ENCODE measurements at places on chromosomes 2 and 18. TPM values are rescaled to one million over a fixed set of nuclear protein-coding genes. Genes with fewer than 3 reads are reported as not detected.

GRCh38 chr18:78853341-78853740, 126.3 kb upstream of the SALL3 start:
- no peak for DNase-seq

GRCh38 chr2:201383136-201383535, 26.0 kb upstream of the FLACC1 start:
- DNase-seq = no peak

- no peak for DNase-seq
These were observed 111.3 kb downstream of the CMPK2 start for GRCh38 chr2:6754419-6754818.

GRCh38 chr2:196176142-196176738, 4.9 kb upstream of the STK17B start:
- peak; percentile 92 for DNase-seq

- no peak for DNase-seq
These were observed 571.2 kb downstream of the ZEB2 start for GRCh38 chr2:143948710-143949109.

- no peak for DNase-seq
These were observed 65.2 kb downstream of the VSNL1 start for GRCh38 chr2:17605696-17606095.

- no peak for DNase-seq
These were observed 11.0 kb upstream of the FARP2 start for GRCh38 chr2:241344925-241345651.

- DNase-seq = no peak
These were observed 21.5 kb downstream of the DYSF start for GRCh38 chr2:71474744-71475397.

GRCh38 chr2:207148020-207148419, 17.7 kb downstream of the KLF7 start:
- DNase-seq = no peak

- DNase-seq = no peak
These were observed 149.3 kb downstream of the EHBP1 start for GRCh38 chr2:62854600-62855514.

DNA sequence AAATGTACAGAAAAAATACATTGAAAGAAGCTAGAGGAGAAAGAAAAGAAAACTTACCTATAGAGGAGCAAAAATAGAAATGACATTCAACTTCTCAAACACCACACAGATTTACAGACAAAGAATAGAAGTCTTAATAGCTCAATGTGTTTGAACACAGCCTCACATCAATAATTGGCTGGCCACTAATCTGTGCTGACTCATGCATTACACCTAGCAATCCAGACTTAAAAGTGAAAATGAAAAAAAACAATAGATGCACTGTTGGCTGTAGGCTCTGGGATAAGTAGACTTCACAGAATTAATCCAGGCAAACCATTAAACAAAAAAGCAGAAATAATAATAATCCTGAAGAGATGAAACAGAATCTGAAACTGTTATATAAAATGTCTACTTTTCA, 961.3 kb upstream of the CELF4 start:
- no peak for DNase-seq

DNA sequence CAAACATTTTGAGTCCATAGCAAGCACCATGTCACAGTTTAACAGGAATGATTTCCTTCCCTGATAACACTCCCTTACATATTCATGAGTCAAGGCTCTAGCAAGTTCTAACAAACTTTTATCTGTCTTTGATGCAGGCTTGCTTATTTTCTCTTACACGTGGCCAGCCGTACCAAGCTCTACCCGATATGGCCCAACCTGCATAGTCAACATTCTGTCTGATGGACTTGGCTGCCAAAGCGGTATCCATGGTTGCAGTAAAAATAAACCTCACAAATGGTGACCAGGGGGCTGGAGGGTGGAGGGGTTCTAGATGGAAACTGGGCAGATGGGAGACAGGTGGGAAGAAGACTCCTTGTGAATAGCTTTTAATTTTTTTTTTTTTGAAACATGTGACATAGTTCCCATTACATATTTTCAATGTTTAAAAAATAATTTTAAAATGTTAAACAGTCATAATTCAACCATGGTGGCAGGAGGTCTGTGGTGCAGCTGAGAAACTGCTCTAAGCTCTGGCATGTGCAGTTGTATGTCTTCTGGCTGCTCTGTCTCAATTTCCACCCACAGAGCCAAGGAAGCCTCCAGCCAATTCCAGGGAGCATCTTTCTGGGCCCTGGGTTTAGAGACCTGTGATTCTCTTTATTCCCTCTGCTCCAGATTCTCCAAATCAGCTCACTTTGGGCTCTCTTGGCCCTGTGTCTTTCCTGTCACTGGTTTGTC, 20.7 kb upstream of the CXCR1 start:
- no peak for DNase-seq

Gene NCL
- 454 TPM for total RNA-seq

Gene PXDN
- not detected for total RNA-seq

Gene INPP5D
- 157 TPM for total RNA-seq

Gene LIMS3
- total RNA-seq = 3.7 TPM

Gene C2orf78
- not detected for total RNA-seq

Gene DNAH6
- total RNA-seq = 0.50 TPM

Gene QPCT
- total RNA-seq = not detected

Gene MYO5B
- not detected for total RNA-seq

Gene TTN
- total RNA-seq = 2.3 TPM

Data from activated CD4-positive, alpha-beta memory T cell treated with anti-CD3 and anti-CD28 coated beads, Interleukin-2, amount 10 ng/mL, durations not matched to agents 7 days and 5 days (primary cell).